ENCODE measurements at places on chromosomes 11 and 22.

- no peak for DNase-seq
Measured at GRCh38 chr22:29483254-29483653, 3.2 kb downstream of the NEFH start.

- no peak for DNase-seq
Measured at GRCh38 chr11:128116885-128117284, 470.5 kb downstream of the ETS1 start.

DNA sequence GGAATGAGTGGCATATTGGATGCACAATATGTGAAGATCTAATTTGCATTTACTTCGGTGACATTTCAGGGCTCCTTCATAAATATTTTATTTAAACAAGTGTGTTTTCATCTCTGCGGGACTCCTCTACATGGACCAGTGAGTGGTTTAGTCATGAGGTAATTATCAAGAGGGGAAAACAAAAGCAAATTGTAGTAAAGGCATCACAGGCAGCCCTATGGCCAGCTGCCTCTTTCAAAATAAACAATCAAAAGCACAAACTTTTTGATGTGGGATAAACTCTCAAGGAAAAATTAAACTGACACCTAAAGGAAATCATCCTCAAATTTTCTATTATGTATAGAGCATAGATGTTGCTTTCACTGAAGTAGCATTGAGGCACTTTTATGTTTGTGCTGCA lies 6.0 kb downstream of the SYT9 start:
- DNase-seq: no peak

DNA sequence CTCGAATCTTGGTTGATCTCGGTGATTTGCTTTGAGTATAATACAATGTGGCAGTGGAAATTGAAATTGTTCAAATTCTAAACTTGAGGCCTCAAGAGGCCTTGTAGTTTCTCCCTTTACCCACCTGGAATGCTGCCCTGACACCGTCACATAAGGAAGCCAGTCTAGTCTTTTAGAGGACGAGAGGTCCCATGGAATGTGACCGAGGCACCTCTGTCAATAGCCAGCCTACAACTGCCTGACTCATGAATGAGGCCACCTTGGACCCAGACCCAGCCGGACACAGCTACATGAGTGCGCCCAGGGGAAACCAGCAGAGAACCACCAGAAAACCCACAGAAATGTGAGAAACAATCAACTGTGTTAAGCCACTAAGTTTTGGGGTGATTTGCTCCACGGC lies 52.5 kb downstream of the RPL27A start:
- no peak for DNase-seq

DNA sequence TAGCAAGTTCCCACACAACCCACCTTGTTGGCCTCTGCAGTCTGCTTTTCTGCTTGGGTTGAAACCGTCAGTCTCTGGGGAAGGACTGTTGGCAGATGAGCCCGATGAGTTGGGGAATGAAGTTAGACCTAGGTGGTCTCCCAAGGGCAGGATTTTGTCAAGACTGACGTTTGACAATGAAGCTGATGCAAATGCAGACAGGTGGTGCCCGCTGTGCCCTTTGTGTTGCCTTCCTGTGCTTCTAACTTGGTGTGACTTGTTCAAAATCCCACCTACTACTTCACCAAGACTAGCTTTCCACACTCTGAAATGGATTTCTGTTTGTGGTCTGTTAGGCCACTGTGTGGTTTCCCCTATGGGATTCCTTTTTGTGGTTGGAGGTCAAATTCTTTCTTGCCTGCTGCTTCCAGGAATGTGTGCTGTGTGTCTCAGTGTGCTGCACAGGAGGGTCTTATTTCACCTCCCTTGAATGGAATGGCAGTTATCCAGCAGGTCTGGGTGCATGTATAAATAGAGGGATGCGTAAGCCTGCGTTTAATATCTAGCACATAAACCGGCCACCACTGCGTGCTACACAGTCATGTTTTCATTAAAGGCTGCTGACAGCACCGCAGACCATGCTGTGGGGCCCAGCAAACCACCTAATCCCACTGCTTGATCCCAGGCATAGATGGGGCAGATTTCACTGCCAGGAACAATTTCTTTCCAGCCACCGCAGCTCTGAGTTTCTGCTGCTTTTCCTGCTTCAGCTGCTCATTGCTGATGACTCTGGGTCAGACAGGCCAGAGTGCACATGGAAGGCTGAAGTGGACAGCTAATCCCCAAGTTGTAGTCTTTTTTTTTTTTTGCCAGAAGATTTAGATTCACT lies 44.8 kb downstream of the ADAMTS8 start:
- peak; percentile 34 for DNase-seq

GRCh38 chr22:25405841-25406509 lies 158.5 kb upstream of the GRK3 start:
- DNase-seq: no peak

DNA sequence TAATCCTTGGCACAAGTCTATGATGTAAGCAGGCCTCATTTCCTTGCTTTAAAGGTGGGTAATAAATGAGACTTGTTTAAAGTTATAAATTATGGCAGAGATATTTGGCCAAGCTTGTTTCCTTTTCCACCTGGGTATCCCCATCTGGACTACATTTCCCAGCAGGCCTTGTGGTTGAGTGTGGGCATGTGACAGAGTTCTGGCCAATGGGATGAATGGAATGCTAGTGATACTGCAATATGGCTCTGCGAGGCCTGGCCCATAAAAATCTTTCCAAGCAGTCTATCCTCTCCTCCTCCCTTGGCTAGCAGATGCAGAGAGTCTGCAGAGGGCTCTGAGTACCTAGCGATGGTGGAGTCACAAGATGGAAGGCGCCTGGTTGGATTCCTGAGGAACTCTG lies 102.5 kb downstream of the TIMP3 start:
- peak; percentile 37 for DNase-seq

DNA sequence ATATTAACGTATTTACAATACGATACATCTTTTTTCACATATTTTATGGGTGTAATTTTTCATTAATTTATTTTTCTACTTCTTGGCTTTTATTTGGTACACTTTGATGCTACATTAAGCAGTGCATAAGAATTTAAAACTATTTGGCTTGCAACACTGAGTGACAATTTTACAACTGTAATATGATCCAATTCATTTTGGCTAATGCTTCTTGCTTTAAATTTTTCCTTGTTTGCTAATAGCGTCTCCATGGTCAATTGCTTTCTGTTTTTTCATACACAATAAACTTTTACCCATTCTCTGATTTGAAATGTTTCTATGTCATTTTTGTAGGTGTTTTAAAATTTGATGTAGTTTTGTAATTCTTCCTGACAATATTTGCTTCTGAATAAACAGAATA lies 773.2 kb downstream of the FAM181B start:
- no peak for DNase-seq

DNA sequence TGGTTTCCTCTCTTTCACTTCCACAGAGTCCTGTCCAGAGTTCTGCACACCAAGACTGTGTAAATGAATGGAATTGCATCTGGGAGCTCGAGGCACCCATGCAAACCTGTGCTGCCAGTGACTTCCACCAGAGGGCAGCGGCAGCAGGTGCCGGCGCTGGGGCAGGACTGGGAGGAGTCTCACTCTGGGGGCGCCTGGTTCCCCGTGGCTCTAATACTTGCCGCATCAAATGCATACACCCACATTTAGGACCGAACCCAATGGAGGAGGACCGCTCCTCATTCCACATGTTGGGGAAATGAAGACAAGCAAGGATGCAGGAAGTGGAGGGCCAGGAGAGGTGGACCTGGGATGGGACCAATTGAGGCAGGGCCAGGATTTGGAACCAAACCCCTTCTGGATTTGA lies 1.1 kb upstream of the CD6 start:
- peak; percentile 78 for DNase-seq

DNA sequence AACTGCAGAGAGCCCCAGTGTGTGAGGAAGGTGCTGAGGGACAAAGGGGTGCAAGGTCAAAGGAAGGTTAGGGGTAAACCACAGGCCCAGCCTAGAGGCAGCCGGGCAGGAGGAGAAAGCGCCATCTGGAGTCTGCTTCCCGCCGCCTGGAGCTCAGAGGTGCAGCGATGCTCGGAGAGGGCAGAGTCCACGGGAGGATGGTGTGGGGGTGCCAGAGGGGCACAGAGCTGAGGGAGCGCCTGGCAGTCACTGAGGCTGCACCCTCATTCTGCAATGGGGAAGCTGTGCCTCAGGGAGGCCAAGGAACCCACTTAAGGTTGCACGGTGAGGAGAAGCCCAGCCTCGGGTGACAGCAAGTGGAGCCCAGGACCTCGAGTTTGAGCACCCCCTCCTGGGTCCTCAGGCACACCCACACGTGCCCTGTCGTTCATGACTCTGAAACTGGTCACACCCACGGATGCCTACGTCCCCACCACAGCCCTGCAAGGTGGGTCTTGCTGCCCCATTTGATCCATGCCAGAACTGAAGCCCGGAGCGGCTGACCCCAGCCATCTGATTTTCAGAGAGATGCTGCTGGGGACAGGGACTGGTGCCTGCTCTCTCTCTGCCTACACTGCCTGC lies 1.6 kb downstream of the IL2RB start:
- DNase-seq: no peak

DNA sequence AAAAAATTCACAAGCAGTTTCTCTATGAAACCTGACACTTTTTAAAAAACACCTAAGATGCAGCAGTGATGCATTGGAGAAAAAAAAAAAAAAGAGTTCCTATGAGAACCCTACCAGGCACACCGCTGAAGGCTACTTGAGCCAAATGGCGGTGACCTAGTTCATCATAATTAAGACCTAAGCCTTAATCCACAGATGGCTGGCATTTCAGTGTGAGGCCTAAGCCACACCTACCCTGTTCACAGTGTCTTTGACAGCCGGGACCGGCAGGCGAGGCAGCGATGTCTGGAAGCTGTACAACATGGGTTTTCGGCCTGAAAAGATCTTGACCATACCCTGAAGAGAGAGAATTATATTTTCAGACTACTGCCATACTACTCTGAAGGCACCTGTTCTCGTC lies 38.0 kb downstream of the CPT1A start:
- DNase-seq: no peak

- DNase-seq: no peak
Measured at GRCh38 chr22:19419464-19420178, 11.9 kb downstream of the HIRA start.

DNA sequence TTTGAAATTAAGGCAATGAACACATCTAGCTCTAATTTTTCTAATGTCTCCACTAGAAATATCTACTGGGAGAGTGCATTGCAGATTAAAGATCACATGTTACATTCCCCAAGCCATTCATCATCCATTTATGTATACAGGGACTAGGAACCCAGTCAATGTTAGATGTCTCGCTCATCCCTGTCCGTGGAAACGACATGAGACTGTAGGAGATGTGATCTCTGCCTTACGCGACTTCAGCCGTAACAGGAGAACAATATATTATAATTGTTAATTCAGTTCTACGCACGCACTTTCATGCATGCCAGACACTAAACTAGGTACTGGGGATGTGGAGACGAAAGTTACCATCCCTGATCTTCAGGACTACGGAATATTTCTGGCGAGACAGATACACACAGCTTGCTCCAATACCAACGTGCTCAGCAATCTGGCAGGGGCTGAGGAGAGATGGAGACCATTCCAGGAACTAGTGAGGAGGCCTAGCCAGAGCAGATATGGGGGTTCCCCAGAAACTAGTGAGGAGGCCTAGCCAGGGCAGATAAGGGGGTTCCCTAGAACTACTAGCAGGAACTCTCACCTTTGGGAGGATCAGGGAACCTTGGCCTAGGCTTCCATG lies 706 bp downstream of the DCPS start:
- DNase-seq: no peak

GRCh38 chr22:32695451-32695891 lies 106.0 kb upstream of the TIMP3 start:
- no peak for DNase-seq

DNA sequence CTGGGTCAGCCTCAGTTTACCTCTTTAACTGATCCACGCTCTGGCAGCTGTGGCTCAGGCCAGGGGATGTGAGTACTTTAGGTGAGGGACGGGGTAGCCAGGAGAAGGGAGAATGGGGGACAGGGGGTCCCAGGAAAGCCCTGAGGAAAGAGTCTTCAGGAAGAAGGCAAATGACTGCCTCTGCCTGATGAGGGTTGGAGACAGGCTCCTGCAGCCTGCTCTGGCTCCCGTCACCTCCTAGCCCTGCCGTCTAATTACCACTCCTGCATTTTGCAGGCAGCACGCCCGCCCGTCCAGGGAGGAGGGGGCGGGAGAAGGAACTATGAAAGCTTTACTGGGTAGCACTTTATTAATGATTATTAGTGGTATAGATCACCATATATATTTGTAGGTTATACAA lies 116.6 kb downstream of the CEP164 start:
- DNase-seq: no peak

DNA sequence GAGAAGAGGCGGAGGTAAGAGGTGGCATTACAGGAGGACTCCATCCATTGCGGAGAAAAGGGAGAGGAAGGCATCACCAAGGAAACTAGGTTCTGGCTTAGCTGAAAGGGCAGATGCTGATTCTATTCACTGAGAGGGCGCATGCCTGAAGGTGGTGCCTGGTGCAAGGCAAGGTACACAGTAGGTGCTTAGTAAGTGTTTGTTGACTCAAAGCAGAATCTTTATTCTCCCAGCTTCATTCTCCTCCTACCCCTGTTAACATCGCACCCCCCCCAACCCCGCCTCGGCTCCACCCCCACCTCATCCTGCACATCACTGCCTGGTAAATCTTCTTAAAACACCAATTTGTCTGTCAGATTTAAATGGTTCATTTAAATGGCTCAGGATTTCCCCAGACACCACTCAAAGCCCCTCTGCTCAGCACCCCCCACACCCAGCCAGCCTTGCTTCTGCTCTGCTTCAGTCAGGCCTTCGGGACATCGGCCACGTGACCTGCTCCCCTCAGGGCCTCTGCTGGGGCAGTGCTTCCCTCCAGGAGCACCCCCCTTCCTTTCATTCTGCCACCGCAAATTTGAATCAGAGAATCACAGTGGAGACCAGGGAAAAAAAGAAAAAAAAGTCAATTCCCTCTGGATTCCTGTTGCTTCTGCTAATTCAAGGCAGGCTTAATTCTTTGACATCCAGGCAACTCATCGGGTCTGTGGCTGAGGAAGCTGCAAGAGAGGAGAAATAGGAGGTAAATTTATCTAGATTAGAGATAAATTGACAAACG lies 17.8 kb upstream of the RCN1 start:
- DNase-seq: peak; percentile 35

DNA sequence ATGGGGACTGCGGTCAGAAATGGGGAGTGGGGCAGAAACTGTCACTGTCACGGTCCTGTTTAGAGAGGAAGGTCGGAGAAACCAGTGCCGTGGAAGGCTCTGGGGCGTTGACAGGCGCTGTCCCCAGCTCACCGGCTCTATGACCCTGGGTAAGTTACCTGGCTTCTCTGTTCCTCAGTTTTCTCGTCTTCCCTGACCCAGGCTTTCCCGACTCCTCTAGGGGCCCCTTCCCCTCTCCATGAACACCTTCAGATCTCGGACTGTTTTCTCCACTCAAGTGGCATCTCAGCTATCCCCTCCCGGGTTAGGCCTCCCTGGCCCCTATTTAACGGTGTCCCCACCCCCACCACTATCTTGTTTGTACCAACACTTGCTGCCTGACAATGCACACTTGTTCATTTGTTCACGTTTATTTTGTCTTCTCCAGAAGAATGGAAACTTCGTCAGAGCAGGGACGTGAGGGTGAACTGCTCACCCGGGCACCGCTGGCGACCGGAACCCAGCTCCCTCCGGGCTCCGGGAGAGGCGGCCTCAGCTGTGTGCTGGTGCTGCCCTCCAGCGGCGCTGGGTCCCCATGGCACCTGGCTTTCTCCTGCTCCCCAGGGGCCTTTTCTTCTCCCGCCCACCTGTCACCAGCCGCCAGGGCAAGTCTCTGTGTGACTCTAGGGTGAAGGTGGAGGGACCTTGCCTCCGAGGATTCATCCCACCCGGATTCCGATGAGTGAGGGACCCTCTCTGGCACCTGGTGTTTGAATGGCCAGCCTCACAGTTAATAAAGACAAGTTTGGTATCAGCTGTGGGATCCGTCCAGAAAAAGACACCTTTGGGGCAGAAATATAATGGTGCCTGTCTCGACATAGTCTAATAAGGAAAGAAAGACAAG lies 33.1 kb upstream of the SLC35C1 start:
- DNase-seq: peak; percentile 92

- no peak for DNase-seq
Measured at GRCh38 chr11:66851239-66851596, 5.6 kb upstream of the LRFN4 start.
